ENCODE measurements at places on chromosomes 3 and 15.

GRCh38 chr15:67249830-67250229, 4.6 kb downstream of the AAGAB start:
- no peak for DNase-seq

GRCh38 chr3:135751991-135752390, 213.5 kb upstream of the PPP2R3A start:
- no peak for DNase-seq

DNA sequence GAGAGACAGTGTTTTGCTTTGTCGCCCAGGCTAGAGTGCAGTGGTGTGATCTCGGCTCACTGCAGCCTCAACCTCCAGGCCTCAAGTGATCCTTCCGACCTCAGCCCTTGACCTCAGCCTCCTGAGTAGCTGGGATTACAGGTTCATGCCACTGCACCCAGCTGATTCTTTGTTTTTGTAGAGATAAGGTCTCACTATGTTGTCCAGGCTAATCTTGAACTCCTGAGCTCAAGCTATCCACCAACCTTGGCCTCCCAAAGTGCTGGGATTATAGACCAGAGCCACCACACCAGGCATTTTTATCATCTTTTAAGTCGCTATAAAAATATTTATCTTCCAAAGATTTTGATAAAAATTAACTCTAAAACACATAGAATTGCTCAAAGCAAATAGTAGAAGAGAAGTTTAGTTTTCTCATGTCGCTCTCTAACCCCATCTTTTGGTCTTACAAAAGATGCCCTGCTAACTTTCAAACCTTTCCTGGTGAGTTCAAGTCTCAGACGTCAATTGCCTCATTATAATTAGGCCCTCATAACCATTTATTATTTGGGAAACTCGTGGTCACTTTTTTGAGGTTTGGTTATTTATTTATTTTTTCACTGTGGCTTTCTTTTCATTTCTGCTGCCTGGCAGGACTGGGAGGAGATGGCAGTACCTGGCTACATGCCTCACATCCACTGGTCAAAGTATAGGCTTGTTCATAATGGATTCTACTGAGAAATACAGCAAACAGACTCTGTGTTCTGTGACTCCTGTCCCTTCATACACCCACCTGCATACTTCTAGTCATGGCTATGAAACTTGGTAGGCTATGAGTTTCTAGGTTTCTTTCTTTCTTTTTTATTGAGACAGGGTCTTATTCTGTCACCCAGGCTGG, 48.3 kb upstream of the DPPA4 start:
- no peak for DNase-seq

DNA sequence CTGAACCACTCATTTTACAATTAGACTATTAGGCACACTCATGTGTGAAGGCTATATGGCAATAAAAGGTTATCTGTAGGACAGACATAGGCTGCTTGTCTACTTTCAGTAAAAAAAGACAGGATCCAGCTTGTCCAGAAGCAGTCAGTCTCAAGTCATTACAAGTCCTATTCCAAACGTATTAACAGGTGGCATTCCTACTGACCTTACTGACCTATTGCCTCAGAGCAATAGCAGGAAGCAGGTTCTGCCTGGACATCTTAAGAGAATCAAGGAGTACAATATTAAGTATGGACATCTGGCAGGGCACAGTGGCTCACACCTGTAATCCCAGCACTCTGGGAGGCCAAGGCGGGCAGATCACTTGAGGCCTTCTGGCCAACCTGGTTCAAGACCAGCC, 7.0 kb downstream of the CMTM6 start:
- DNase-seq, result no peak

- DNase-seq, result no peak
Observed at GRCh38 chr3:105284876-105285275, 81.8 kb upstream of the ALCAM start.

GRCh38 chr15:76285241-76285825, 25.9 kb downstream of the ETFA start:
- DNase-seq, result no peak

DNA sequence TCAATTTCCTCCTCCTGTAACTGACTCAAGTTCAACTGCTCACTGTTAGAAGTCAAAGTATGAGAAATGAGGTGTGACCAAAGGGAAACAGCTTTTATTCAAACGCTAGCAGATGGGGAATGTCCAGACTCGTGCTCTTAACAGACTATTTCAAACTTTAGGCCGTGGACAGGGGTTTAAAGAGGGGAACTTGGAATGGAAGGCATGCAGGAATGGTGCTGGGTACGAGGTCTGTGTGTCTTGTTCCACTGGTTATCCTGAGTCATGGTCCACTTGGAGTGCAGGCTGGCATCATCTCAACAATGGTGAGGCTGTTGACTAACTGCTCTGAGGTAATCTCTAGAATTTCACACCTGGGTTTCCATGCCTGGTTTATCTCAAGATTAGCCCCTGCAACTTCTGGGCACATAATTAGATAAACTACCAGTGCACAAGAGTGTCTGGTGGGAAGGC, 22.9 kb upstream of the DNAAF4 start:
- DNase-seq, result no peak

DNA sequence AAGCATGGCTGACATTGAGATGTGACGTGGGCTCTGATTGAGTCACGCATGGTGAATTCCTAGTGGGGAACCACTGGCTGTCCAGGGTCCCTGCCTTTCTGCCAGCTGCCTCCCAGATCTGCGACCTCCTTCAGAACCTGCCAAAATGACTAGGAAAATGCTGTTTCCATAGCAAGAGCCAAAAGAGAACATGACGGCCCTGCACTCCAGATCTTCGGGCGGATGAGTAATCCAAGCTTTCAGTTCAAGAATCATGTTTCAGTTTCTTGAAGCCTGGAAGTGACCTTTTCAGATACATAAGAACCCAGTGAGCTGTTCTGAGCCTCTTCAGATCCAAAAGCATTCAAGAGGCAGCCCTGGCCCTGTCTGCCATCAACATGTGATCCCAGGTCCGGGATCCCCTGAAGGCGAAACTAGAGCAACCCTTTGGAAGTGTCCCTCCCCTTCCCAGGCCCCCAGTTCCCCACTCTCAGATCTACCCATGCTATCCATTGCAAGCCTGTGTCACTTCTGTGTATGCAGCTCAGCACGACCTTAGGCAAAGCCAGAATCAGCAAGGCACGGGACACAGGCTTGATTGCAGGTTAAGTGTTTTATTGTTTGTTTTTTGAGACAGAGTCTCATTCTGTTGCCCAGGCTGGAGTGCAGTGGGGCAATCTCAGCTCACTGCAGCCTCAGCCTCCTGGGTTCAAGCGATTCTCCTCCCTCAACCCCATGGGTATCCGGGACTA, 19.7 kb downstream of the ANKRD63 start:
- no peak for DNase-seq

DNA sequence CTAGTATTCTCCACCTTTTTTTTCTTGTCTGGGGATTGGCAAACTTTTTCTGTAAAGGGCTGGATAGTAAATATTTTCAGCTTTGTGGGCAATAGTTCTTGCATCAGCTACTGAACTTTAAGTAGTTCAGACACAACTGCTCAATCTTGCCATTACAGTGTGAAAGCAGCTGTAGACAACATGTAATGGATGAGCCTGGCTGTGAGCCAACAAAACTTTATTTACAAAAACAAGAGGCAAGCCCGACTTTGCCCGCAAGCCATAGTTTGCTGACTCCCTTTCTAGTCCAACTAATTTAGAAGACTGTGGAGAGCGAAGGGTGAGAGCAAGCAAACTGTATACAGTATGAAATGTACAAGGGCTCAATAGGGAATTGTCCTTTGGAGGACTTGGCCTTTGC, 6.2 kb downstream of the FRMD4B start:
- no peak for DNase-seq

GRCh38 chr3:66554178-66554577, 53.4 kb upstream of the LRIG1 start:
- DNase-seq, result no peak

DNA sequence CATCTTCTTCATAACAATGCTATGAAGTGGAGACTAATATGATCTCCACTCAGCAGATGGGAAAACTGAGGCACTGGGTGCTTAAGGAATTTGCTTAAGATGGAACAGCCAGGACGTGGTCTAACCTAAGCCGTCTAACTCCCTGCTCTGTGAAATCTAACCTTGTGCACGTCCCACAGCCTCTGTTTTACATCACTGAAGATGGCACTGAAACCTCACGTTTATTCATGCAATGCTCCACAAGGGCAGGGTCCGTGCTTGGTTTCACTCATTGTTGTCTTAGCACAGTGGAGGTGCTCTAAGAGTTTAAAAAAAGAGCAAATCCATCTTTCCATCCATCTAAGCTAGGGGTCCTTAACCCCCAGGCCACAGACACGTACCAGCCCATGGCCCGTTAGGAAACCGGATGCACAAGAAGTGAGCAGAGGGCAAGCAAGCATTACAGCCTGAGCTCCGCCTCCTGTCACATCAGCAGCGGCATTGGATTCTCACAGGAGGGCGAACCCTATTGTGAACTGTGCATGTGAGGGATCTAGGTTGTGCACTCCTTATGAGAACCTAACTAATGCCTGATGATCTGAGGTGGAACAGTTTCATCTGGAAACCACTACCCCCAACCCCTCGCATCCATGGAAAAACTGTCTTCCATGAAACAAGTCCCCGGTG, 118.0 kb downstream of the FOXP1 start:
- DNase-seq, result no peak

DNA sequence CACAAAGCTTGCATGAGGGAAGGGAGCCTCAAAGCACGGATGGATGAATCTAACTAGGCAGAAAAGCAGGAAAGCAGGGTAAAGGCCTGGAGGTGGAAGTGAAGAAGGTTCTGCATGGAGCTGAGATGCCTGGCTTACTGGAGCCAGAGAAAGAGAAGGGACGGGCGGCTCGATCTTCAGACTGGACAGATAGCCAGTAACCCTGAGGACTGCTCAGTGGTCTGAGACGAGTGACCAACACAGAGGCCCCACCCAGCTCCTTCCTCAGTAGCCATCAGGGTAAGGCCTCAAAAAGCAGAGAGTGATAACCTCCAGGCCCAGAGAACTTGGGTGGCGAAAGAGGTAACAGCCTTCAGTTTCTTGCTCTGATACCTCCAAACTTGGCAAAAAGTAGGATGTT, 6.4 kb downstream of the CLN6 start:
- no peak for DNase-seq

GRCh38 chr15:85955501-85956391, 123.9 kb upstream of the AGBL1 start:
- DNase-seq, result no peak

- DNase-seq, result no peak
Observed at GRCh38 chr15:90287946-90288345, 22.5 kb downstream of the NGRN start.

- DNase-seq, result peak; percentile 85
Observed at GRCh38 chr15:63277038-63277892, at the start of gene APH1B. APH1B (plus strand) TSS chr15:63277605; CDS start chr15:63277624, 19 bp downstream.

Measured in stimulated activated naive CD4-positive, alpha-beta T cell (primary cell).